ENCODE measurements at places on chromosomes 4 and X. TPM values are rescaled to one million over a fixed set of nuclear protein-coding genes. Genes with fewer than 3 reads are reported as not detected.

CSN1S1 gene
- not detected for total RNA-seq

RIPPLY1 gene
- not detected for total RNA-seq

IGSF1 gene
- total RNA-seq = not detected

COX7B2 gene
- not detected for total RNA-seq

FRMD7 gene
- total RNA-seq = not detected

HCCS gene
- 39.3 TPM for total RNA-seq

ENOPH1 gene
- total RNA-seq = 23.9 TPM

LAMTOR3 gene
- total RNA-seq = 33.5 TPM

ERCC6L gene
- 1.0 TPM for total RNA-seq

MAP7D2 gene
- total RNA-seq = 0.19 TPM

FAM3A gene
- 45.3 TPM for total RNA-seq

KLB gene
- not detected for total RNA-seq

MAGEA2 gene
- not detected for total RNA-seq

IRS4 gene
- total RNA-seq = not detected

BST1 gene
- total RNA-seq = 0.93 TPM

MAGEC2 gene
- total RNA-seq = not detected

SH2D1A gene
- not detected for total RNA-seq

MSANTD1 gene
- total RNA-seq = 0.37 TPM

TMEM271 gene
- not detected for total RNA-seq

BMPR1B gene
- total RNA-seq = 17.2 TPM

DNAAF6 gene
- total RNA-seq = not detected

ADAM29 gene
- total RNA-seq = not detected

S100G gene
- not detected for total RNA-seq

INTU gene
- 5.9 TPM for total RNA-seq

Measured in MCF 10A (cell line).